ENCODE measurements at places on chromosomes 12 and 14.

DNA sequence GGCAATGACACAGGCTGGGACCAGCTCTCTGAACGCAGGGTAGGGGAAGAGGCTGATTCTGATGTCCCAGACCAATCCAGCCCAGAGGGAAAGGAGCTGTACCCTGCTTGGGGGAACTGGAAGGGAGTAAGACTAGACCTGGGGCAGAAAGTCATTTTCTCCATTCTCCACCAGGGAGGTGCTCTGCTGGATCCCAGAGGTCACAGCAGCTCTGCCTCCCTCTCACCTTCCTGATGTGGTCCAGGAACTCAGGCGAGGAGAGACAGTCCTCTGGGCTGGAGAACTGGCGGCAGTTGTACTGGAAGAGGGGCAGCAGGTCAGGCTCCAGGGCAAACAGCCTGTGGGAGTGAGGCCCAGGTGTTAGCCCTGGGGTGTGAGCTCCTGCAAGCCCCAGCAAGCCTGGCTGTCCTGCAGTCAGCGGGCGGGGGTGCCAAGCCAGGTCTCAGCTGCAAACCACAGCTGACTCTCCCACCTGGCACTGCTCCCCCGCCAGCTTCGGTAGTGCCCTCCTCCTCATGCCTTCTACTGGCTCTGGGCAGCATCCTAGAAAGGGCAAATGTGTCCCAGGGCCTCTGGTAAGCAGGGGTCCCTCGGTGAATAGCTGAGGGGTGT is 1.9 kb downstream of the NGB start:
- DNase-seq, result no peak

GRCh38 chr12:106954462-106955376 is 988 bp upstream of the TMEM263 start:
- DNase-seq, result no peak

DNA sequence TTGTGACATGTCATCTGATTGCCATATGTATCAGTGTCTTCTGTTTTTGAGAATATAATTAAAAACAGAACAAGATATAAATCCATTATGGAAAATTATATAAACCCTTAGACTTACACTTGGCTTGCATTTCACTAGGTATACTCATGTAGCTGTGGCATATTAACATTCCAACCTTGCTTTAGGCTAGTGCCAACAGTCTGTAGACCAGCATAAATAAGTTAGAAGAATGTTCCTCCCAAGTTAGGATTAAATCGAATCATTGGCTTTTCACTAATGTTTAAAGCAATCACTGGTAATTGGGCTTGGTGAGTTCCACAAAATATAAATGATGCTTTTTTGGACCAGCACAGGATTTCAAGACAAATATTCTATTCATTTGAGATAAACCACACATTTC is 103.0 kb downstream of the LIN7A start:
- no peak for DNase-seq

GRCh38 chr14:75562089-75562488 is 16.3 kb upstream of the FLVCR2 start:
- DNase-seq, result peak; percentile 74

DNA sequence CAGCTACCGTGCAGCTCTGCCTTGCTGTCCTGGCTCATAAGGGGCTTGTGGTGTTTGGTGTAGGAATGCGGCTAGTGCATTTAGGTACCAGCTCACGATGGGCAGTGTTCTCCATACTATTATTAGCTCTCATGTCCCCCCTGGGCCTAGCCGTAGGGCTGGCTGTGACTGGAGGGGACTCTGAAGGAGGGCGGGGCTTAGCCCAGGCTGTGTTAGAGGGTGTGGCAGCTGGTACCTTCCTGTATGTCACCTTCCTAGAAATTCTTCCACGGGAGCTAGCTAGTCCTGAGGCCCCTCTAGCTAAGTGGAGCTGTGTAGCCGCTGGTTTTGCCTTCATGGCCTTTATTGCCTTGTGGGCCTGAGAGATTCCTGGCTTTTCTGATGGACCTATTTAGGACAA is 2.1 kb downstream of the SLC39A2 start:
- no peak for DNase-seq

GRCh38 chr12:42440608-42441007 is 114.6 kb downstream of the PPHLN1 start:
- no peak for DNase-seq

DNA sequence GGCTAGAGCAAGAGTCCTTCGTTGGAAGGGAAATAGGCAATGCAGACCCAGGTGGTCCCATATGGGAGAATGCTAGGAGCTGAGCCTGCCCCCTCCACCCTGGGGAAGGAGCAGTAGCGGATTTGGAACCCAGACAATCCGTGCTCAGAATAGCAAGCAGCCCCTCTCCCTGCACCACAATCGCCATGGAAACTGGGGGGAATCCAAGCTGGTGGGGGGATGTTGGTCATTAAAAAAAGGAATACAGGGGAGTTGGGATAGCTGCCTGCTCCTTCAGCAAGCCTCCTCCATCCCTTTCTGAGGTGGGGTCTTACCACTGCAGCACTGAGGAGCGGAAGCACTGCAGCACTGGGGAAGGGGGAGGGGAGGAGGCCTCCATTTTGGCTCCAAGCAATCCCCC is 2.9 kb downstream of the RND1 start:
- DNase-seq, result no peak

GRCh38 chr12:111166779-111167540 is 201.9 kb downstream of the PHETA1 start:
- no peak for DNase-seq

DNA sequence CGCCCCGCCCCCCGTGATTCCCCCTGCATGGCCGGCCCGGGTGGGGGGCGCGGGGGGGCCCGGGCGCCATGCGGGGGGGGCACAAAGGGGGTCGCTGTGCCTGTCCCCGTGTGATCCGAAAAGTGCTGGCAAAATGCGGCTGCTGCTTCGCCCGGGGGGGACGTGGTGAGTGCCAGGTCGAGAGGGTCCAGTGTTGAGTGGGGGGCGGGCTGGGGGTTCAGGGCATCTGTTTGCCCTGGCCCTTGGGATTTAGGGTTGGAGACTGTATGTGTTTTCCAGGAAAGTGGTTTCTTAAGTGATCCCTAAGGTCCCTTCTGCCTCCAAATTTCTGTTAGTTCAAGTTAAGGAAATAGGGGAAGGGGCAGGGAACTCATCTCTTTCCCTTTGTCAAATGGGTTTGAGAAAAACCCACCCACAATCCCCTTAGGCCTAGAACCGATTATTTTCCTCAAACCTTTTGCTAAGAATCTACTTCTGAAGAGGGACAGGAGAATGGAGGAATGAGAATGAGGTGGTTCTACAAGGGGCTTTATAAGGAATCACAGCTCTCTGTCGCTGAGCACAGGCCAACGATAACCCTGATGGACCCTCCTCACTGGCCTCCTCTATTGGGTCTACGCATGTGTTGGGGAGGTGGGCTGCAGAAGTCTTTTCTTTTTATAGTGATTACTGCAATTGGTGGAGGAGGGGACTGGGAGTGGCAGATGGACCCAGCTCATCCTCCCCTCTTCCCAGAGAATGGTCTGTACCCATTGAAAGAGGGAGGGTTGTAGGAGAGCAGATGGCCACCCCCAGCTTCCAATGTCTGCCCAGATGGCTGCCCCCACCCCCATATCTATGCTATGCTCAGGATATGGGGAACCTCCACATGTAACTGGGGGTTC is 834 bp downstream of the ARHGEF25 start:
- no peak for DNase-seq

GRCh38 chr12:59142183-59142790 is 222.0 kb upstream of the LRIG3 start:
- no peak for DNase-seq

GRCh38 chr12:54601841-54602240 is 13.4 kb upstream of the PPP1R1A start:
- DNase-seq, result no peak
